ENCODE measurements at places on chromosomes 3 and 15.

- no peak for DNase-seq
Measured at GRCh38 chr3:29427266-29428103, 146.6 kb downstream of the RBMS3 start.

DNA sequence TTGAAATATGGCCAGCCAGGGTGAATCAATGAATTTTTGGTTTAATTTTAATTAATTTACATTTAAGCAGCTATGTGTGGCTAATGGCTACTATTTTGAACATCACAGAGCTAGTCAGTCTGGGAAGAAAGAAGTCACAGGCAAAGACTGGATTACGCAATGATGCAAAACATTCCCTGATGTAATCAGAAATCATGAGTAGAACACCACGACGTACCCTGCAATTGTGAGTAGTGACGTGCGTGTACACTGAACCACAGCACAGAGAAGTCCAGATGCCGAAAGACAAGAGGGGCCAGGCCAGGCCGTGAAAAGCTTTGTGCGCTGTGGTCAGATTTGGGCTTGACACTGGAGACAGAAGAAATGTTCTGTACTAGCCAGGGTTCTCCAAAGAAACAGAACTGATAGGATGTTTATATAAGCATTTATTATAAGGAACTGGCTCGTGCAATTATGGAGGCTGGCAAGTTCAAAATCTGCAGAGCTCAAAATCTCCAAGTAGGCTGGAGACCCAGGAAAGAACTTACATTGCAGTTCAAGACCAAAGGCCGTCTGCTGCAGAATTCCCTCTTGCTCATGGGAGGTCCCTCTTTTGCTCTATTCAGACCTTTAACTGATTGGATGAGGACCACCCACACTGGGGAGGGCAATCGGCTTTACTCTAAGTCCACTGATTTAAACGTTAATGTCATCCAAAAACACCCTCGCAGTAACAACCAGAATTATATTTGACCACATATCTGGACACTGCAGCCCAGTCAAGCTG, 44.6 kb downstream of the SH3BP5 start:
- no peak for DNase-seq

DNA sequence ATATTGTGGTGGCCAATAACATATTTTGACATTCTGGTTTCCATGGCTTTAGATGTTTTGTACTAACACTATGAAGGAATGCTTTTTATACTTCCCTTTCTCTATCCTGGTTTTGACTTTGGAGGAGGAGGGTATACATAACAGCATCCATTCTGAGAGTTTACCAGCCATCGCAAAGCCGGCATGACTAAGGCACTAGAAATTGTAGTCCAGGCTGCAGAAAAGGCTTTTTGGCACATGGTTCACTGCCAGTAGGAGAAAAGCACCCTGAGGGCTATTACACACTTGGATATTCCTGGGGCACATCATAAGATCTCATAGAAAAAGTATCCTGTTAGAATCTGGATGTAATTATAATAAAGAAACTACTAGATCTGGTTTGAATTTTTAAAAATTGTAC, 101.8 kb downstream of the STT3B start:
- no peak for DNase-seq

DNA sequence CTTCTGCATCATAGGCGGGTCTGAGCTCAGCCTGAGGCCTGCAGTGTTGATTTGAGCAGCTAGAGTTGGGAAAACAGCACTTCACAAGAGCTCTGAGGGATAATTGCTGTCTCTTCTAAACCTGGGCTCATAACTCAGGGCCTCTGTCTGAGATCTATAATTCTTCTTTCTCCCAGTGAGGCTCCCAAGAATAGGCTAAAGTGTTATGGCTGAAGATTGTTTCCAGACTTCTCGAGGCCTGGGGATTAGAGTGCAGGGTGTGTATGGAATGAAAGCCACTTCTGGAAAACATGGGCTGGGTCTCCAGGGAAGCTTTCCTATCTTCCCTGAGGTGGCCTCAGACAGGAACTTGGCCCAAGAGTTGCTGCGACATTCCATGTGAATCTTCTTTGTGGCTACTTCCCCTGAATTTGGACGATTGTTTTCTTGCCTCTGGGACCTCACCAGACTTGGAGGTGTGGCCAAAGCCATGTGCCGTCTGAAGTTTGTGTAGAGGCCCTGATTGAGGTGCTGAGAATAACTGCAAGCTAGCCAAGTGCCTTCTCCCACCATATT, 26.5 kb downstream of the MTMR14 start:
- no peak for DNase-seq

- DNase-seq = no peak
Measured at GRCh38 chr3:123568875-123569274, 16.0 kb downstream of the HACD2 start.

DNA sequence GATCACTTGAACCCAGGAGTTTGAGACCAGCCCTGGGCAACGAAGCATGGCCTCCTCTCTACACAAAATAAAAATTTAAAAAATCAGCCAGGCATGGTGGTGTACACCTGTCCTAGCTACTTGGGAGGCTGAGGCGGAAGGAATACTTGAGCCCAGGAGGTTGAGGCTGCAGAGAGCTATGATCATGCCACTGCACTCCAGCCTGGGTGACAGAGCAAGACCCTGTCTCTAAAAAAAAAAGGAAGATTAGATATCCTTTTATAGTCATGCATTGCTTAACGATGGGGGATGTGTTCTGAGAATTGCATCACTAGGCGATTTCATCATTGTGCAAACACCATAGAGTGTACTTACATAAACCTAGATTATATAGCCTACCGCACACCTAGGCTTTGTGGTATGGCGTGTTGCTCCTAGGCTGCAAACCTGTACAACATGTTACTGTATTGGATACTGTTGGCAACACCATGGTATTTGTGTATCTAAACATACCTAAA, 12.6 kb downstream of the ALAS1 start:
- no peak for DNase-seq

DNA sequence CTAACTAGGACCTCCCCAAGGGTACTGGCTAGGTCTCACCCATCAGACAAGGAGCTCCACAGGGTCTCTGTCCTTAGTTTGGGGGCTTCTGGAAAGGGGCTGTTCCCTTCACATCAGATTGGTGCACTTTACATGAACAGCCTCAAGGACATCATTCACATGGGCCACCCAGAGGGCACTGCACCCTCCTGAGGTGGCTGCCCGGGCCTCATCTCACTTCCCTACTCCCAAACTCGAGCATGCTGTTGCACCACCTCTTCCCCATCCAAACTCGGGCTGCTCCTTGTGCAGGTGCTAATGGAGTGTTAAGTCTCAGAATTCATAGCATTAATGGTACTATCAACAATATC, 48.1 kb downstream of the RAB11A start:
- DNase-seq = no peak
